ENCODE measurements at places on chromosomes 7 and 10. TPM values are rescaled to one million over a fixed set of nuclear protein-coding genes. Genes with fewer than 3 reads are reported as not detected.

MYOZ1 gene
- 0.41 TPM for total RNA-seq

HHEX gene
- 12.5 TPM for total RNA-seq

TRPV6 gene
- total RNA-seq, result not detected

ZNF32 gene
- total RNA-seq, result 24.4 TPM

GPR85 gene
- 0.83 TPM for total RNA-seq

SPDYE18 gene
- total RNA-seq, result not detected

FAM24B gene
- total RNA-seq, result 8.2 TPM

GBX1 gene
- not detected for total RNA-seq

AKR1C4 gene
- not detected for total RNA-seq

PIP gene
- total RNA-seq, result not detected

All from A375 (cell line).